T-helper 2 cell (primary cell): ENCODE measurements at places on chromosomes 16 and 17.

GRCh38 chr16:35687071-35687470 lies 2227.7 kb downstream of the TP53TG3F start:
- no peak for DNase-seq

GRCh38 chr17:45332989-45333701 lies 16.3 kb upstream of the MAP3K14 start:
- no peak for DNase-seq

DNA sequence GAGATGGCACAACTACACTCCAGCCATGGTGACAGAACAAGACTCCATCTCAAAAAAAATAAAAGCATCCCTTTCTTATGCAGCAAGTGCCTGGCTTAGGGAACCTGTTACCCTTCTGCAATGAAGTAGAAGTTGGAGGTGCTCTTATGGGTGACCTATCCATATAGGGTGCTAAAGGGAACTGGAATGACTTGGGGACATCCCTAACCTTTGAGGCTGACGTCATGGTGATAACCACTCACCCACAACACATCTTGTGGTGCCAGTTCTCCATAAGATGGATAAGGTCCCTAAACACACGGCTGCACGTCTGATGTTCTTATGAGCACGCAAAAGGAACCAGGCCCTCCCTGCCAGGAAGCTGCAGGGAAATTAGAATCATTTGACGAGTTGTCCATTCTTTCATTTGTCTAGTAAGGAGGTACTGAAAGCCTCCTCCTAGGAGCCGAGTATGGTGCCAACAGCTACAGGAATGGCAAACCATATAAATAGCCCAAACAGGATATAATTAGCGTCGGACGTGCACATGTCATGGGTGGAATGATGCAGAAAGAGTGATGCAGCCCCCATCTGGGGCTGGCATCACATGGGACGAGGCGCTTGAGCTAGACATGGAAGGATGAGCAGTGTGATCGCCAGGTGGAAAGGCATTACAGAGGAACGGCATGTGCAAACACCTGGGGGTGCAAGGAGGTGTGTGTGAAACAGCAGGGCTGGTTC lies 52.5 kb downstream of the ARHGAP27 start:
- DNase-seq: no peak

DNA sequence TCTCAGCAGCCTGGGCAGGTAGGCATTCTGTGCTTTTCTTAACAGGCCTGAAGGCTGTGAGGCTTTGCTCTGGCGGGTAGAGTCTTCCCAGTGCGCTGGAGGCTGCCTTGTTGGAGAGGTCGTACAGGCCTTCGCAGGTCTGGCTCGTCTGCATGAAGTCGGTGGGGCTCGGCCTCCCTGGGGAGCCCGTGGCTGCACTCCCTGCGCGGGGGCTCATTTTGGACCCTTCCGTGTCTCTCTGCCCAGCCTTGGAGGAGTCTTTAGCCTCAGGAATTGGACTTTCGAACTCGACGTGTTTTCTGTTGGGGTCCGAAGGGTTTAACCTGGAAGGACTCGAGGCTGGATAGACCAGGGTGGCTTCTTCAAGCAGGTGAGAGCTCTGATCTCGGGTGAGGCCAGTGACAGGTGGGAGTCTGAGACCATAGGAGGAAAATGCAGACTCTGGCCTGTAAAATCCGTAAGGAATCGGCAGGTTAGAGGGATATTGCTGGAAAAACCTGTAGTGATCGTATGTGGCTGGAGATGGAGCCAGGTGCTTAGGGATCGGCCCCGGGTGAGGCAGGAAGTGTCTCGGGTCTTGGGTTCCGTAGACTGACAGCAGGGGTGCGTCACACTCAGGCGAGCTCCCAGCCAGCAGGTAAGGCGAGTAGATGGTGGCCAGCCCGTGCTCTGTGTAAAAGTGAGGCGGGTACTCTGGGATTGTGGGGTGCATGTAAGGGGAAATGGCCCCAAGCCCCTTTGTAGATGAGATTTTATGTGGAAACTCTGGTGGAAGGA lies 8.6 kb downstream of the ZNF750 start:
- no peak for DNase-seq

GRCh38 chr17:59361386-59361785 lies 29.9 kb downstream of the YPEL2 start:
- peak; percentile 80 for DNase-seq

- no peak for DNase-seq
Observed at GRCh38 chr16:20310421-20311395, 16.6 kb downstream of the GP2 start.

GRCh38 chr16:28617874-28618273 lies 8.0 kb upstream of the SULT1A1 start:
- no peak for DNase-seq

DNA sequence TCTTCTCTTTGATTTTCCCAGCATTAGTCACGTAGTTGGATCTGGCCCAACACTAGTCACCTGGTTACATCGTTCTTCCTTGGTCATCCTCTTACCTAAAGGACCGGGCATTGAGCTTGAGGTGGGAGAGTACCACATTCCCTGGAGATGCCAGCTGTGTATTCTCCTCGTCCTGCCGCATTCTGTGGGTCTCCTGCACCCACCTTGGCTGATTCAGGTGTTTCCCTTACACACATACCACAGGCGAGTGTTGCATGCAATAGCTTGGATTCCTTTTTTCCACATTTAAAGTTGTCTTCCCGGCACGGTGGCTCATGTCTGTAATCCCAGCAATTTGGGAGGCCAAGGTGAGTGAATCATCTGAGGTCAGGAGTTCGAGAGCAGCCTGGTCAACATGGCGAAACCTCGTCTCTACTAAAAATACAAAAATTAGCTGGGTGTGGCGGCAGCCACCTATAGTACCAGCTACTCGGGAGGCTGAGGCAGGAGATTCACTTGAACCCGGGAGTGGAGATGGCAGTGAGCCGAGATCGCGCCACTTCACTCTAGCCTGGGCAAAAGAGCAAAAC lies 21.6 kb upstream of the CLEC18C start:
- no peak for DNase-seq

- DNase-seq: no peak
Observed at GRCh38 chr17:17661834-17662385, 19.3 kb upstream of the RAI1 start.

DNA sequence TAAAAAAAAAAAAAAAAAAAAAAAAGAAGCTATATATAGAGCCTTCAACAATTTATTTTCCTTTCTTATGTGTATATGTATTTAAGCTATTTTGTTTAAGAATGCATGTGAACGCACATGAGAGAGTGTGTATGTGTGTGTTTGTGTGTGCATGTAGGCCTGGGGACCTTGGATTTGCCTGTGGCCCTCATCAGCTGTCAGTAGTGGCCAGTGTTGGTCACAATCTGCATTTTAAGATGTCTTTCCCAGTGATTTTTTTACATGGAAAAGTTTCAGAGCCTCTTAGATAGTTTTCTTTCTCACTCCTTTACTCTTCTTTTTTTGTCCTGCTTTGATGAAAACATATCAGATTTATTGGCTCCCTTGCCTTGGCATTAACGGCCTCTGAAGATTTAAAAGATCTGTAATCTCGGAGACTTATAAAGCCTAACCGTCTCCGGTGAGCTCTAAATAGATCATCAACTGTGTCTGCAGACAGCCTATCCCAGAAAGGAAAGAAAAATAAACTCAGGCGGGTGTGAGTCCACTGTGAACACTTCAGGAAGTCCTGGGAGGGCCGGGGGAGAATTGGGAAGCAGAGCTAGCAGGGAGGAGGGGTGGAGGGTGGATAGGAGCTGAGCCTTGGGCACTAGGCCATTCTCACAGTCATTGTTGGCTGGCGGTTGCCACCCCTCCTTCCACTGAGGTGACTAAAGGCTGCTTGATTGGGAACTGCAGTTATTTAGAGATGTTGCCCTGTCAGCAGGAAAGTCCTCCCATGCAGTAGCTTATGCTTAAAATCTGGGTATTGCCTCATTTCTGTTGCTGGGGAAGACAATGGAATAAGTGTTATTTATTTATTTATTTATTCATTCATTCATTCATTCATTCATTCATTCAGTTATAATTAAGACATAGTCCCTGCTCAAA lies 86.8 kb downstream of the WWP2 start:
- no peak for DNase-seq

GRCh38 chr17:77281122-77281903 lies 140.5 kb downstream of the SEC14L1 start:
- DNase-seq: peak; percentile 39

DNA sequence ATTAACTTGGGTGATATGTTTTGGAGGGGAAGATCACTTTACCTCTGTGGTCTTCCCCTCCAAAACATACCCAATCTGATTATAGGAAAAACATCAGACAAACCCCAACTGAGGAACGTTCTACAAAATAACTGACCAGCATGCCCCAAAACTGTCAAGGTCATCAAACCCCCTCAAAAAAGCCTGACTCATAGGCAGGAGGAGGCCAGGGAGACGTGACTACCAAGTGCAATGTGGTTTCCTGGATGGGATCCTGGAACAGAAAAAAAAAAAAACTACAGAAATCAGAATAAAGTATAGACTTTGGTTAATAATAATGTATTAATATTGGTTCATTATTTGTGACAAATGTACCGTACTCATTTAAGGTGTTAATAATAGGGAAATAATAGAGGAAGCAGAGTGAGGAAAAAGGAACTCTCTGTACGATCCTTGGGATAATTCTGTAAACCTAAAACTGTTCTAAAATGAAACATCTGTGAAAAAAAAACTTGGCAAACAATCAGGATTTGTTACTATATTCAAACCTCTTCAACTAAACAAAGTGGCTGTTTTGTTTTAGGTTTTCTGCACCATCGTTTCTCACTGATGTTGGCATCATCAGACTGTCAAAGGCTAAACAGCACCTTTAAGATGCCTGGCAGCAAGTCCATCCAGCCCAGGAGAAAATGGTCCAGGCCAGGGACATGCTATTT lies 266.7 kb upstream of the SDK2 start:
- DNase-seq: no peak

- no peak for DNase-seq
Observed at GRCh38 chr17:65156835-65157565, 19.8 kb downstream of the RGS9 start.

DNA sequence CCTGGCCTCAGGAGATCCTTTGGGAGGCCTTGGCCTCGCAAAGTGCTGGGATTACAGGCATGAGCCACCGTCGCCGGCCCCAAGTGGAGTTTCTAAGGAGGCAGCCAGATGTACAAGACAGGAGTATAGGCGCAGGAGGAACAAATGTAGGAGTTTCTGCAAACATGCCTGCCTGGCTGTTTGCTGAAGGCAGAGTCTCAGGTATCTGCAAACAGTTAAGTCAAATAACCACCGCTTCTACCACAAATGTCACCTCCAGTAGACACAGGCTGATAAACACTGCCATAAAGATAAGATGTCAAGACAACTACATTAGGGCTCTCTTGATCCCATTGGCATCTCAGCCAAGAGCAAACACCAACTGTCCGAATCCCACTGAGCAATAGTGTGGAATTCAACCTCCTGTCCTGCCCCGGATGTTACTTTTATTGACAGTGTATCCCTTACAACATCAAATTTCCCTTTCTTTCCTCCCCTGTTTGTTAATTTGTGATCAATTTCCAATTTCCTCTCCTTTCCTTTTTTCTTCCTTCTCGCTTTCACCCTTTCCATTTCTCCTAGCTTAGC lies 5.6 kb upstream of the COG1 start:
- no peak for DNase-seq

- DNase-seq: no peak
Observed at GRCh38 chr16:1677339-1677738, 740 bp upstream of the JPT2 start.

- no peak for DNase-seq
Observed at GRCh38 chr17:78133179-78133951, 2.8 kb downstream of the TMC8 start.

- DNase-seq: no peak
Observed at GRCh38 chr17:79039886-79040285, 15.9 kb downstream of the C1QTNF1 start.

DNA sequence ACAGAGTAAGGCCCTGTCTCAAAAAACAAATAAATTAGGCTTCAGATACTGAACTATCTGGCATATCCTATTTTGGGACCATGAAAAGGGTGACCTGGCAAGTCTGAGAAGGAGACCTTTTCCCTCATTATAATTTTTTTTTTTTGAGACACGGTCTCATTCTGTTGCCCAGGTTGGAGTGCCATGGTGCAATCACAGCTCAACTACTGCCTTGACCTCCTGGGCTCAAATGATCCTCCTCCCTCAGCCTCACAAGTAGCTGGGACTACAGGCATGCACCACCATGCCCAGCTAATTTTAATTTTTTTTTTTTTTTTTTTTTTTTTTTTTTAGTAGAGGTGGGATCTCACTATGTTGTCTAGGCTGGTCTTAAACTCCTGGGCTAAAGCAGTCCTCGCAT lies 37.3 kb downstream of the PLCG2 start:
- no peak for DNase-seq

- no peak for DNase-seq
Observed at GRCh38 chr17:10604521-10604920, 52.6 kb downstream of the MYH3 start.

GRCh38 chr16:69270831-69271230 lies 40.3 kb upstream of the VPS4A start:
- DNase-seq: no peak

- DNase-seq: no peak
Observed at GRCh38 chr17:977166-977565, 2.4 kb downstream of the NXN start.

- DNase-seq: no peak
Observed at GRCh38 chr16:61105544-61105943, 930.7 kb downstream of the CDH8 start.

GRCh38 chr17:60354223-60354622 lies 37.7 kb downstream of the USP32 start:
- DNase-seq: no peak

DNA sequence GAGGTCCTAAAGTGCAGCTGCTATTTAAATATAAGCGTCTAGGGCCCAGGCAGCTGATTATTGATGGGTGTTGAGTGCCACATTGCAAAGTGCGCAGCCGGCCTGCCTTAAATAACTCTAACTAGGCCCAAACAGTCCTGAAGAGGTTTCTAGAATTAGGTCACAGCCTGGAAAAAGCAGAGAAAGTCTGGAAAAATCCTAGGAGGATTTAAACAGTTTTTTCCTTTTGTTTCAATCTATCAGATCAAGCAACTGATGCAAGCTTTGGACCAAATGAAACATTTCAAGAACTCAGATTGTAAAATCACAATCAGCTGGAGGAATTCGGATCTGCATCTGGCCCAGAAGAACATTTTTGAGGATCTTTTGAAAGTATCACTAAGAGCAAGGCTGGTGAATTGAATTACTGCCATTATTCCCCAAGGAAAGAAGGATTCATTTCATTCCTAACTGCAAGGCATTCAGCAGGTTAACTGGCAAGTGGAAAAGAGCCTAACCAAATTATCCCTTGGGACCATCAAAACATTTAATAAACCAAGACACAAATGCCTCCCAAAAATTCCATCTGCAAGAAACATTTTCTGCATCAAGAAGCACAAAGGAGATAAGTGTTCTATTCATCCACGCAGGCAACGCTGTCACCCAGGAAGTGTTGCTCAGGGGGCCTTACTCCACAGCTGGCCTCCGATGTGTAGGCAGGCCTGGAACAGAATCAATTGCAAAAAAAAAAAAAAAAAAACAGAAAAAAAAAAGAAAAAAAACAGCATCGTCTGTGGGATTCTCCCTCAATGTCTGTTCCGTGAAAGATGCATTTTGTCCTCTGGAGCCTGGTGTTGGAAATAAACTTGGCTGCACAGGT lies 46.1 kb downstream of the IRX3 start:
- no peak for DNase-seq

- DNase-seq: no peak
Observed at GRCh38 chr17:43927060-43927864, 15.0 kb downstream of the PPY start.
